Activated T-cell treated with anti-CD3 and anti-CD28 coated beads for 48 hours (primary cell): ENCODE measurements at places on chromosomes 16 and 17.
A peak's percentile ranks its signal among the peaks of the same experiment; 100 is the strongest.

DNA sequence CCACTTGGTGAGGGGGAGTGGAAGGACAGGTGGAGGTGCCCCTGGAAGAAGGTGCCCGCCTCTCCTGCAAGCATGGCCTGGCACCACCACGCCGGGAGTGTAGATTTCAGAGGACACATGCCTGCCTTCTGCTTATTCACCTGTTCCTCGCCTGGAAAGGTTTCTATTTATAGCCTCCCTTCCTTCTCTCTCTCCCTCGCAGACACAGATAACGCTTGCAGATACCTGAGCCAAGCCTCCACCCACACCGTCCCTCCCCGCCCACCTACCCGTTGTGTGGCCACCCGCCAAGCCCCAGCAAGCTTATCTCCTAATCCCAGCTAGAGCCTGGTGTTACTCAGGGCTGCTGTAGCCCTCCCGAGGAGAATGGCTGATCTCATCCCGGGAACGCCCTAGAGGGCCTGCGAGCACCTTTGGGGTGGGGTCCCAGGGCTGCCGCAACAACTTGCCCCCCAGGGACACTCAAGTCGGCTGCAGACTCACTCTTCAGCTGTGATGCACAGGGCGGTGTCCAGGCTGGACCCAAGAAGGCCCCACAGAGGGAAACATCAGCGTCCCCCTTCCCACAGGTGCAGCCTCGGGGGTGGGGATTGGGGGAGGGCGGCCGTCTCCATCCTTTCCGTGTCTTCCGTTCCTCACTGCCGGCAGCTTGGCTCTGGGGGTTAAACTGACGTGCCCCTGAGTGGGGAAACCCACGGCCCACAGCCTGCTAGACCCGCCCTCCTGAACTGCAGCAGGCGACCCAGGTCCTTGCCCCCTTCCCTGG lies 1.9 kb upstream of the SNAI3 start:
- DNase-seq: no peak

DNA sequence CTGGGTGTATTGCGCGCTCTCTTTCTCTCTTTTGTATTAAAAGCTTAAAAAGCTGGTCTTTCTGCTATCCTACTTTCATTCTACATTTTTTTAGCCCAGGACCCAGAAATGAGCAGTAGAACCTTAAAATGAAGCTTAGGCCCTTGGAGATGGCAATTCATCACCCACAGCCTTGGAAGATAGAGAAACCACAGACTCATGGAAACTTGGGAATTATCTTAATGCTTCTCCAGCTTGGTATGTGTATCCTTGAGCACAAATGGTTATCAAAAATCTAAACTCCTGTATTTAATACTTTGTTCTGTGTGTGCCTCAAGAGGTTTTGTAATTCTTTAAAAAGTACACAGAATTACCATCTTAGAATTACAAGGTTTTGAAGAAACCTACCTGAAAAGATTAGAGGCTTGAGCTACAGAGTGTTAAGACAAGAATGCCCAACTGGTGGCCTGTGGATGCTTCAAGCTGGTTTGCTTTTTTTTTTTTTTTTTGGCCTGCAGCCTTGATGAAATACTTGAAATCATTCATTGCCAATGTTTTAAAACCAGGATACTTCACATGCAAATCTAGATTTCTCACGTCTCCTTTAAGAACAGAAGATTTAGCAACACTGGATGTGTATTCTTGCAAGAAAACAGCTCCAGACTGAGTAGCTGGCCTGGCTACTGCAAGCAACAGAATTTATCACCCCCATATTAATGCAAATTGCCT lies 105.0 kb downstream of the XYLT1 start:
- DNase-seq: no peak

DNA sequence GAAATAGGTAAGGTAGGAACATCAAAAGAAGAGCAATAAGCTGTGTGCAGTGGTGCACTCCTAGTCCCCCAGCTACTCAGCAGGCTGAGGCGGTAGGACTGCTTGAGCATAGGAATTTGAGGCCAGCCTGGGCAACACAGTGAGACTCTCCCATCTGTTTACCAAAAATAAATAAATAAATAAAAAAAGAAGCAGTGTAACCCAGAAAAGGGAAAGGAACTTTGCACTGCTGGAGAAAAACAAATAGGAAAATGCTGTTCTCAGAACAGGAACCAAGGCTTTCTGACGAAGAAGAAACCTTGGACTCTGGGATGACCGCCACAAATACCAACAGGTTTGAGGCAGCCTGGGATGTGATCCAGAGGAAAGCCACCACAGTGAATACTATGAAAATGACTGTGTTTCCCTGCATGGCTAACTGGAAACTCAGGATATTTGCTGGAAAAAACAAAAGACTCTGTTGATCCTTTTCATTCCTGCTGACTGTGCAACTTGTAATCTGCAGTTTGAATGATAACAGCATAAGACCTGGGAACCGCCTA lies 41.2 kb downstream of the TTC19 start:
- DNase-seq: no peak

GRCh38 chr16:73279451-73279850 lies 231.5 kb upstream of the ZFHX3 start:
- no peak for DNase-seq

GRCh38 chr17:47719411-47720152 lies 13.5 kb upstream of the TBX21 start:
- DNase-seq: peak; percentile 73

GRCh38 chr16:52191531-52192134 lies 355.3 kb downstream of the TOX3 start:
- peak; percentile 25 for DNase-seq

- no peak for DNase-seq
Observed at GRCh38 chr16:28011971-28012445, 51.5 kb downstream of the GSG1L start.

GRCh38 chr17:77608431-77608830 lies 350.1 kb upstream of the TNRC6C start:
- DNase-seq: no peak

- no peak for DNase-seq
Observed at GRCh38 chr16:72937360-72937759, 110.6 kb downstream of the ZFHX3 start.

- DNase-seq: no peak
Observed at GRCh38 chr16:4601036-4601863, 13.4 kb downstream of the UBALD1 start.

DNA sequence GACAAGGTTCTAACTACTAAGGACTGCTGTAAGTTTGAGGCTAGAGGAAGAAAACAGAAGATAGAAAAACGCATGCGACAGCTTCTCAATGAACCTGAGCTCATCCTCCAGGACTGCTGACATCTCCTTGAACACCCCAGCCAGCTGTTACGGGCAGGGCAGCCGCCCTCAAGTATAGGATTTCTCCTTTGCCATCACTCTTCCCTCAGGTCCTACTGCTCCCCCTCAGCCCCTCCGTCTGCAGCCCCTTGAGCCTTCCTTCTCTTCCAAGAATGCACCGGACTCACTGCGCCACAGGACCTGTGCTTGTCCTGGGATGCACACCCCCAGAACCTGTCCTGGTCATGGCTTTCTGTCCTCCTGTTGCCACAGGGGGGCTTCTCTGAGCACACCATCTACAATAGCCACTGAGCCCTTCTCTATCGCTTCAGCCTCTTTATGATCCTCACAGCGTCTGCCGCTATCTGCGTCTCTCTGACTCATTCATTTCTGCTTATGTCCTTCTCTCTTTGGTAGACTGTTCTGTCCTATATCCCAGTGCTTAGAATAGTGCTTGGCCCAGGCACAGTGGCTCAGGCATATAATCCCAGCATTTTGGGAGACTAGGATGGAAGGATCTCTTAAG lies 15.7 kb upstream of the XYLT2 start:
- no peak for DNase-seq

DNA sequence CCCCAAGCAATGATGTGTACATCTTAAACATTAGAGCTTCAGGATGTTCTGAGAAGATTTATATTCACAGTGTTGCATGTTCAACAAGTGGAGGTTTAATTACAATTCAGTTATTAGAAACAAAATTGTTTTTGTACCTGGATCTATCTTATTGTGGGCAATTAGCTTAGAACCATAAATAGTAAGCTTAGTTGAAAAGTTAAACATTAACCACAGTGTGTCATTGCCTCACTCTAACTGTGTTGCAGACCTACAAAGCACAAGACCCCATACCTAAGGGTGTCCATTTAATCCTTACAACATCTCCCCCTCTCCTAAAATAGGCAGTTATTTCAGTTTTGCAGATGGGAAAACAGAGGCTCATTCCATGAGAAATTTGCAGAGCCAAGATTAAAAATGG lies 632.0 kb upstream of the SOX9 start:
- DNase-seq: no peak

DNA sequence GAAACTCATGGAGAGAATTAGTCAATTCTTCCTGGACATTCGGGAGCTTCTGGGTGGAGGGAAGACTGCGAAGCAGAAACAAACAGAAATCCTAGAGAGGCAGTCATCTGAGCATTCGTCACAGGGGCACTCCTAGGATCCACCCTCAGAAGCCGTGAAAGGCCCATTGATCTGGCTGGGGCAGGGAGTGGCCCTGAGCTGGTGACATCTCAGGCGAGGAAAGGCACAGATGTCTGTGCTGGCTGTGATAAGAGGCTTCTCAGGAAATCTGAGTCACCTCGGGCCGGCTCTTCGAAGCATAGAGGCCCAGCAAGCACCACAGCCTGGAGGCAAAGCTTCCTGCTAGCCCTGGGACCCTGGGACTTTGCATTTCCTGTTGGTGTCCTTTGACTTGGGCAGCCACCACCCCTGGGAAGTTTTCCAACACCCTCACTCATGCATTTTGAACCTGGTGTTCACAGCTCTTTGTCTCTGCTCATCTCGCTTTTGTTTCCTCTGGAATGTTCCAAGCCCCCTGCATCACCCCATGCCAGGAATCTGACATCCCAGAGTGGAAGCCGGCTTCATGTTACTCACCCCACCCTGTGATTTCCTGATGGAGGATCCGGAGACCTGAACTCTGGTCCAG lies 23.3 kb upstream of the CDRT4 start:
- DNase-seq: peak; percentile 43

DNA sequence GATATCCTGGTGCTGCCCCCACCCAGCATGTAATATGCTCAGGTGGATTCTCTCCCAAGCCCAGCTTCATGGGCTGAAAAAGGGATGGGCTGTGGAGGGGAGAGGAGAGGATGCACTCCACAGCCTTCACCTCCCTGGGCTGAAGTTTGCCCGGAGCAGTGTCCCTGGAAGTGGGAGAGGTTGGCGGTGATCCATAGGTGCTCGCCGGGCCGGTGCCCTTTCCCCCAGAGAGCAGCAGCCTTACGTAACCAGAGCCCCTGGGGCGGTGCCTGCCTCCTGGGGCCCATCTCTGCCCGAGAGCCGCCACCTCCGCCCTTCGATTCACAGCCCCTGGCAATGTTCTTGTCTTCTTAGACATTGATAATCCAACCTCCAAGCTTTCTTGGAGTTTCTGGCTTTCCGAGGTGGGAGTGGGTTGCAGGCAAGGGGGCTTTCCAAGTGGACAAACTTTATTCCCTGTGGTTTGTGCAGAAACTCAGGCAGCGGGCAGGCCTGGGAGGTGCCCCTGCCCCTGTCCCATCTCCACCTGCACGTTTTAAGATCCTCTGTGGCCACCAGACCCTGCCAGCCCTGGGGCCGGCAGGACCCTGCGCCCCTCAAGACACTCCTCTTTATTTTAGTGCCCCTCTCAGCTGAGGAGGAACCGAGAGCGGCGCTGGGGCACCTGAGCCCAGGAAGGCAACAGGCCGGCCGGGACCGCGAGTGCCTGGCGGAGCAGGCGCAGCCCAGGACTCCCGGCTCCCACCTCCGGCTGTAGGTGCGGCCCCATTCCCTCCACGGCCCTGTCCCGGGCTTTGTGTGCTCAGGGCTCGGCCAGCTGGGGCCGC lies 3.1 kb upstream of the WDR90 start:
- no peak for DNase-seq

DNA sequence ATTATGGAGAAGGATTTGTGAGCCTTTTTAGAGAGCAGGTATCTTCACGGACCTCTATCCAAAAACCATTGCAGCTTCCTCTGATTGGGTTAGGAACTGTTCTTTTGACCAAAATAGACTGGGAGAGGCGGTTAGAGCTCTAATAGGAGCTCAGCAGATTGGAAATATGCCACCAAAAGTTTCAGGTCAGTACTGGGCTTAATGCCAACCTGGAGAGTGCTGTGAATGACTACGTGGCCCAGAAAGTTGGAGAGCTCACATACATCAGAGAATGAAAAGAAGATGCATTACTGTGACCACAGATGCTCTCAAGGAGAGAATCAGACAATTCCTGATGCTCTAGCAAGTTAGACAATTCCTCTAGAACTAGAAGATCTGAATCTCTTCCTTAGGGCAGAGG lies 86.5 kb downstream of the ABCA8 start:
- DNase-seq: no peak

DNA sequence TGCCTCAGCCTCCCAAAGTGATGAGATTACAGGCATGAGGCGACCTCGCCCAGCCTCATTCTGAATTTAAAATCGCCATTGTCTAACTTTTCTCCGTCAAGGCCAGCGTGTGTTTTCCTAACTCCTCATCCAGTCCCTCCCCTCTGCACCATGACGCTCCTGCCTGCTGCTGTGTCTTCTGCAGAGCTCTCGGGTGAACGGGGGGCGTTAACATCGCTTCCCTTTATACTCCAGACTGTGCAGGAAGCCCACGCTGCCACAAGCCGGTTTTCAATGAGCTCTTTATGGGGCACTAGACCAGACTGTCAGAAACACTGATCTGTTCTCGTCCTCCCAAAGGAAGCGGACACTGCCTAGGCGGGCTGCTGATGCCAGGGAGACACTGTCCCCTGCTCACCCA lies 13.2 kb downstream of the AANAT start:
- no peak for DNase-seq

- DNase-seq: no peak
Observed at GRCh38 chr16:56368545-56368944, 56.8 kb downstream of the AMFR start.

DNA sequence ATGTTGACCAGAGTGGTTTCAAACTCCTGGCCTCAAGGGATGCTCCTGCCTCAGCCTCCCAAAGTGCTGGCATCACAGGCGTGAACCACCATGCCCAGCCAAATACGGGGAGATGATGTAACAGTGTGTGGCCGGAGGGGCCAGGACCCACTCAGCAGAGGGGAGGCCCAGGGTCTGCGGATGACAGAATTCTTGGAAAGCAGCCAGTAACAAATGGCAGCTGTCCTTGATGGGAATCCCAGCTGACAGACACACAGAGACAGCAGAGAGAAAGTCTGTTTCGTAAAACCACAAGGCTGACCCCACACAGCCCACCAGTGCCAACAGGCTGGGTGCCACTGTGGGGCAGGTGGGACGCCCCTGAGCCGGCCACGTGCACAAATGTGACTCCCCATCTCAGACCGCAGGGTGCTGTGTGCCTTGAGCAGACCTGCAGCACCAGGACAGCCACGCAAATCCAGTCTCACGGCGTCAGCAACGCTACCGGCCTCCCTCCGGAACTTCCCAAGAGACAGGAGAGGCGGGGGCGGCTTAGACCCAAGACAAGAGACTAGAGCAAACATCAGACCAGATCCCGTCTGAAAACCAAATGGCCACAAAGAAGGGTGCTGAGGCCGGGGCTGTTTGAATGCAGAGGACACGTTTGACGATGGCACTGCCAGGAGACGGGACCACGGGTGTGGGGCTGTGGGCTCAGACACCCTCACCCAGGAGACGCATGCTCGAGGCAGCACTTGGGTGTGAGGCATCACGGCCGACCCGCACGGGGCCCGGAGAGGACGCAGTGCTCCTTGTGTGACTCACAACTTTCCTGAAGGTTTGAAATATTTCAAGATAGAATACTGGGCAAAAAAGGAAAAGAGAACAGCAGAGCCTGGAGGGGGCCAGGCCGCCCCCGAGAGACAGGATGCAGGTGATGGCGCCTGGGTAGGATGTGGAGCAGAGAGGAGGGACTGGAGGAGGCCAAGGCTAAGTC lies 24.6 kb downstream of the CTU2 start:
- no peak for DNase-seq

GRCh38 chr17:74282587-74283370 lies 8.7 kb downstream of the DNAI2 start:
- peak; percentile 63 for DNase-seq
